ENCODE measurements at places on chromosomes 5 and 9. TPM values are rescaled to one million over a fixed set of nuclear protein-coding genes. Genes with fewer than 3 reads are reported as not detected.

ENTREP1 gene
- 15.0 TPM for total RNA-seq

EQTN gene
- not detected for total RNA-seq

PLPPR1 gene
- 2.2 TPM for total RNA-seq

OGN gene
- 0.27 TPM for total RNA-seq

NTRK2 gene
- 16.3 TPM for total RNA-seq

PFN3 gene
- not detected for total RNA-seq

PKD2L2 gene
- total RNA-seq, result not detected

DOLK gene
- 16.4 TPM for total RNA-seq

CDX1 gene
- not detected for total RNA-seq

PCSK5 gene
- total RNA-seq, result 10.2 TPM

SCAMP1 gene
- 33.1 TPM for total RNA-seq

GHR gene
- 12.5 TPM for total RNA-seq

ZNF367 gene
- total RNA-seq, result 1.5 TPM

SUSD1 gene
- total RNA-seq, result 2.7 TPM

DMRTA1 gene
- total RNA-seq, result 0.97 TPM

NUTM2G gene
- total RNA-seq, result not detected

GABRB2 gene
- 0.67 TPM for total RNA-seq

NPR3 gene
- total RNA-seq, result 18.8 TPM
